ENCODE measurements at places on chromosomes 2 and 18. TPM values are rescaled to one million over a fixed set of nuclear protein-coding genes. Genes with fewer than 3 reads are reported as not detected.

GRCh38 chr18:3305933-3306332, 44.0 kb downstream of the MYL12B start:
- peaks cover 17% of the 10 kb centered on the region for H3K4me1 ChIP-seq
- H3K27me3 ChIP-seq, result peaks cover 14% of the 10 kb centered on the region
- peak overlapping the region; percentile 86 for H3K27ac ChIP-seq
- peak; percentile 7 for DNase-seq
- H3K36me3 ChIP-seq, result no peaks in the 10 kb centered on the region

GRCh38 chr2:47119001-47119400, 36.1 kb downstream of the STPG4 start:
- H3K4me1 ChIP-seq, result no peaks in the 10 kb centered on the region
- H3K27ac ChIP-seq, result no peak overlapping the region
- no peak overlapping the region for H3K4me3 ChIP-seq

- H3K4me1 ChIP-seq, result peaks cover 8% of the 10 kb centered on the region
- H3K4me3 ChIP-seq, result no peak overlapping the region
- DNase-seq, result no peak
- no peak overlapping the region for H3K27ac ChIP-seq
- no peaks in the 10 kb centered on the region for H3K36me3 ChIP-seq
These were observed 2.4 kb downstream of the ALK start for GRCh38 chr2:29918941-29919340.

DNA sequence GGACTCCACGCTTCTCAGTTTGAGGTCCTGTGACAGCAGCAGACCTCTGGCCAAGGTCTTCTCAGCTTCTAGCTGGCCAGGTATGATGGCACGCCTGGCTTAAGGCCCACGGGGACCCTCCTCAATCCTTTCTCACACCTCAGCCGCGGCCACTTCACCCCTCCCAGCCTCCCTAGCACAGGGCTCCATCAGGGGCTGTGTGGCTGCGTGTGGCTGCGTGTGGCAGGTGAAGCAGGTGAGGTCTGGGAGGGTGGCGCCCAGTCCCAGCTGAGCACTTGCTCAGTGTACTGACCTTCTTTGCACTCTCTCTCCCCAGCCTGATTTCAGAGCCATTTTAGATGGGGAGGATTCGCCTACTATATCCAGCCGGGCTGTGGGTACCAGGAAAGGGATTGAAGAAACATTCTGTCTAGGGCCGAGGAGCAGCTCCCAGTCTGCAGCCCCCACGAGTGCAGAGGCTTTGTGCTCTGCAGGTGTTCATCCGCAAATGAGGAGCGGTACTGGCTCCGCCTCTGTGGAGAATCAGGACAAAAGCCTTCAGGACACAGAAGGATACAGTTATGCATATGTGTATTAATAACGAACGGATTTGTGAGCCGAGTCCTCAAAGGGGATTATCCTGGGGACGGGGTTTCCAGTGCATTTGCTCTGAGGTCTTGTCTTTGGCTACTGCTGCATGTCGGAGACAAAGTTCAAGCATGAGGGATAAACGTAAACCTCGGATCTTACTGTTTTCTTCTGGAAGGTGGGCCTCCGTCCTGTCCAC, 236.9 kb upstream of the RAB6C start:
- no peak for DNase-seq
- no peaks in the 10 kb centered on the region for H3K4me1 ChIP-seq
- no peak overlapping the region for H3K4me3 ChIP-seq
- H3K27me3 ChIP-seq, result no peaks in the 10 kb centered on the region
- H3K27ac ChIP-seq, result no peak overlapping the region
- no peaks in the 10 kb centered on the region for H3K36me3 ChIP-seq

GRCh38 chr2:20292984-20293383, 57.7 kb downstream of the PUM2 start:
- H3K27ac ChIP-seq, result no peak overlapping the region
- H3K4me3 ChIP-seq, result no peak overlapping the region
- H3K36me3 ChIP-seq, result peaks cover 41% of the 10 kb centered on the region
- H3K4me1 ChIP-seq, result peaks cover 11% of the 10 kb centered on the region
- H3K27me3 ChIP-seq, result no peaks in the 10 kb centered on the region

RFX8 gene
- not detected for total RNA-seq

GRCh38 chr2:209525834-209526281, 102.0 kb downstream of the MAP2 start:
- H3K4me3 ChIP-seq, result no peak overlapping the region
- no peak for DNase-seq
- peaks cover 20% of the 10 kb centered on the region for H3K4me1 ChIP-seq
- no peaks in the 10 kb centered on the region for H3K36me3 ChIP-seq

UGT1A4 gene
- not detected for total RNA-seq

RANBP2 gene
- 71.3 TPM for total RNA-seq

GRCh38 chr2:152924722-152925121, 206.3 kb downstream of the ARL6IP6 start:
- H3K27ac ChIP-seq, result no peak overlapping the region
- H3K4me1 ChIP-seq, result no peaks in the 10 kb centered on the region
- no peak overlapping the region for H3K4me3 ChIP-seq
- no peaks in the 10 kb centered on the region for H3K36me3 ChIP-seq

DNA sequence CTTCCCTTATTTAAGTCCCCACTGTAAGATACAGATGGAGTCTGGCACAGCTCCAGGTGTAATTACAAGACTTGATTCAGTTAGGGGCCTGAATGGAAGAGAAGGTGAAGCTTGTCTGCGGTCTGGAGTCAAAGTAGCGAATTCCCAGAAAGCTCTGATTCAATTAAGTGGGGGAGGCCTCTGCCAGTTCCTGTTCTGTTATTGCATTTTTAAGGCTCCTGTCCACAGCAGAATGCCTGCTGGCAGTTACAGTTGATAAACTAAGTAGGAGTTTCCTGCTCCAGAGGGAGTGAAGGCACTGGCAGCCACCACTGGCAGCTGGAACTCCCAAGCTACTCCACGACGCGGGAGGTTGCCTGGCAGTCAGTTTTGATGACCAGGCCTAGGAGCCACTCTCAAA, 181.1 kb downstream of the SOCS6 start:
- DNase-seq, result no peak
- H3K27ac ChIP-seq, result no peak overlapping the region
- no peak overlapping the region for H3K4me3 ChIP-seq
- H3K36me3 ChIP-seq, result no peaks in the 10 kb centered on the region

GRCh38 chr2:200428961-200429665, 80.8 kb downstream of the KCTD18 start:
- no peak overlapping the region for H3K4me3 ChIP-seq
- peaks cover 7% of the 10 kb centered on the region for H3K4me1 ChIP-seq
- no peaks in the 10 kb centered on the region for H3K27me3 ChIP-seq
- no peak for DNase-seq

- peaks cover 16% of the 10 kb centered on the region for H3K27me3 ChIP-seq
- H3K36me3 ChIP-seq, result no peaks in the 10 kb centered on the region
- no peak overlapping the region for H3K27ac ChIP-seq
- peaks cover 2% of the 10 kb centered on the region for H3K4me1 ChIP-seq
- no peak for DNase-seq
These were observed 25.3 kb upstream of the RUFY4 start for GRCh38 chr2:218043701-218044109.

GRCh38 chr2:30422444-30423040, 24.5 kb upstream of the LCLAT1 start:
- peak overlapping the region; percentile 96 for H3K27ac ChIP-seq
- peak; percentile 98 for DNase-seq
- peak overlapping the region; percentile 70 for H3K4me3 ChIP-seq
- no peaks in the 10 kb centered on the region for H3K36me3 ChIP-seq
- H3K27me3 ChIP-seq, result no peaks in the 10 kb centered on the region

DNA sequence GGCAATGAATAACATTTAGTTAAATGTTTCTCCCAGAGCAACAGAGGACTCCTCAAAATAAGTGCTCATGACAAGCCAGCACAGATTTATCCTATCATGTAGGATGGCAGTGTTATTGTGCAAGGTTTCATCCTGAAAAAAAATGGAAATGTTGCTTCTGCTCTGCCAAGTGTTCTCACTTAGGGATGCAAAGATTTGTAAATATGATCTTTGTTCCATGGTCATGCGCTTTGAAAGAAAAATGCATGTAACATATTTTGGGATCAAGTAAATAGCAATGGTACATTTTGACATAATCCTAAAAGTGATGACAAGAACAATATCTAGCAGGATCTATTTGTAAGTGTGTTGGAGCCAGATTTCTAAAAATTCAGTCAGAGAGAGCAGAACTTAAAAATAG, 229.5 kb upstream of the CCDC150 start:
- H3K27ac ChIP-seq, result no peak overlapping the region
- H3K4me1 ChIP-seq, result peaks cover 1% of the 10 kb centered on the region
- H3K27me3 ChIP-seq, result peaks cover 5% of the 10 kb centered on the region
- H3K4me3 ChIP-seq, result no peak overlapping the region
- DNase-seq, result no peak

- no peak for DNase-seq
- H3K4me1 ChIP-seq, result no peaks in the 10 kb centered on the region
- H3K27ac ChIP-seq, result no peak overlapping the region
- no peaks in the 10 kb centered on the region for H3K36me3 ChIP-seq
- H3K4me3 ChIP-seq, result no peak overlapping the region
These were observed 877.6 kb downstream of the SLC4A3 start for GRCh38 chr2:220504938-220505503.
